Activated T-cell treated with anti-CD3 and anti-CD28 coated beads, Interleukin-2, amount 50 U/mL, for 72 hours (primary cell): ENCODE measurements at places on chromosomes 12 and 14.

GRCh38 chr14:31886156-31886835 lies 190.8 kb upstream of the ARHGAP5 start:
- peaks cover 11% of the 10 kb centered on the region for H3K27me3 ChIP-seq
- no peaks in the 10 kb centered on the region for H3K4me1 ChIP-seq
- no peak for DNase-seq

- DNase-seq: no peak
- no peak overlapping the region for H3K27ac ChIP-seq
These were observed 355.4 kb upstream of the FAR2 start for GRCh38 chr12:28793581-28794151.

DNA sequence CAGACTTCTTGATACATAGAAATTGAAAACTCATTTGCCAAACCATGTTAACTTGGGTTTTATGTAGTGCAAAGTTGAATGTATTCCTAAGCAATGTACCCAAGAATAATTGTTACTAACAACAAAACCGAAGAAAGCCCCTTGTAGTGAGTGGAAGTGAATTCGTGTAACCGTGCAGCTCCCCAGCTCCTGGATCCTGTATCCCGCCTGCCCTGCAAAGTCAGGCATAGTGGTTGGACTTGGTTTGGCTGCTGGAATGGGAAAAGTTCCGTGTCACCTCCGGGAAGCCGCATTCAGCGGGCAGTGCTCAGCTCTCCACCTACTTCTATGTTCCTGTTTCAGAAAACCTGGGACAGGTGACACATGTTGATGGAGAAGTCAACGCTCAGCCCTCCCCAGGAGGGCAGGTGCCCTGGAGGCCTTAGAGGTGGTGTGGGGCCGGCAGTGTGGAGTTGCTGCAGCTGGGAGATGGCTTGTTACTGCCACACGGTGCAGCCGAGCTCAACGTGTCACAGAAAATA lies 29.2 kb upstream of the C14orf180 start:
- no peak for DNase-seq
- no peak overlapping the region for H3K4me3 ChIP-seq
- H3K4me1 ChIP-seq: no peaks in the 10 kb centered on the region
- no peaks in the 10 kb centered on the region for H3K36me3 ChIP-seq

DNA sequence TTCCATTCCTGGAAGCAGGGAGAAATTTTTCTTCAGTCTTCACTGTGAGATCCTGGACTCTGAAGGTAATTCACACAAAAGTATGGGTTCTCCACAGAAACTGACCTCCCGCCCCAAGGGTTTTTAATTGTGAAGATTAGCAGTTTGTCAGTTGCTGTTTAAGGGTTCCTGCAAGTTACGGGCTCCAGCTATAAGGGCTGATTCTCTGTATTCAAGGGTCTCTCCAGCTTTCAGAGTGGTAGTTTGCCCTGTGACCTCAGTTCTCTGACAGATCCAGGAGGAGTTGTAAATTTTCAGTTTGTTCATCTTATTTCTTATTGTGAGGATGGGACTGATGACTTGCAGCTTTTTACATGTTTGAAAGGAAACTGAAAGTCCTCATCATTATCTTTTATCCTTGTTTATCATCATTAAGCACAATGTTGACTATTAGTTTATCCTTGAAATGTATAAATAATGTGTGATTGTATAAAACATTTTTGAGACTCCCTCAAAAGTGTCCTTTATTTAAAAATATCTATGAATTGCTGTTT lies 110.9 kb downstream of the SCAF11 start:
- H3K27me3 ChIP-seq: no peaks in the 10 kb centered on the region
- H3K27ac ChIP-seq: peak overlapping the region; percentile 67
- H3K4me3 ChIP-seq: peak overlapping the region; percentile 74
- DNase-seq: no peak
- H3K36me3 ChIP-seq: peaks cover 12% of the 10 kb centered on the region

GRCh38 chr12:107477947-107478610 lies 207.5 kb upstream of the PWP1 start:
- peaks cover 25% of the 10 kb centered on the region for H3K4me1 ChIP-seq
- DNase-seq: no peak
- no peak overlapping the region for H3K4me3 ChIP-seq
- no peak overlapping the region for H3K27ac ChIP-seq

DNA sequence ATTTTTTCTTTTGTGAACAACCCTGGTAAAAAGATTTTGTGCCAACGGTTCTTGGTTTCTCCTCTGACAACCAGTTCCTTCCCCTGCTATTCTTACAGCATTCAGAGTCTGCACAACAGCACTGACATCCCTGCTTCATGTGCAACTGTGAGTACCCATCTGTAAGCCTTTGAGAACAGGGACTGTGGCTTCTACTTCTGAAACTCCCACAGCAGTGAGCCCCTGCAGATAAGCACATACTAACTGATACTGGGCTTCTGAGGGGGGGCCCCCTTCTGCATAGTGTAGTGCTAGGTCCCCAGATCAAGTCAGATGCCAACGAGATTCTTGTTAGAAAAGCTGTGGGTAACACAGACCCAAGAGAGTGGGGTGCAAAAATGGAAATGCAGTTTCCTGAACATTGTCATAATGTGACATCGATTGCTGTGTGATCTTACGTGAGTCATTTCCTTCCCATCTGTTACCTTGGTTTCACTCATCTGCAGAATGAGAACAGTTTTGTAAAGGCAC lies 11.1 kb upstream of the NINJ2 start:
- peak; percentile 90 for DNase-seq
- H3K27me3 ChIP-seq: no peaks in the 10 kb centered on the region
- peak overlapping the region; percentile 82 for H3K4me3 ChIP-seq
- H3K4me1 ChIP-seq: peaks cover 89% of the 10 kb centered on the region
- H3K27ac ChIP-seq: peak overlapping the region; percentile 64

GRCh38 chr12:48695859-48696258 lies 13.8 kb upstream of the KANSL2 start:
- no peak for DNase-seq
- H3K36me3 ChIP-seq: peaks cover 6% of the 10 kb centered on the region
- H3K4me3 ChIP-seq: no peak overlapping the region
- no peak overlapping the region for H3K27ac ChIP-seq
- no peaks in the 10 kb centered on the region for H3K27me3 ChIP-seq
- H3K4me1 ChIP-seq: peaks cover 10% of the 10 kb centered on the region

DNA sequence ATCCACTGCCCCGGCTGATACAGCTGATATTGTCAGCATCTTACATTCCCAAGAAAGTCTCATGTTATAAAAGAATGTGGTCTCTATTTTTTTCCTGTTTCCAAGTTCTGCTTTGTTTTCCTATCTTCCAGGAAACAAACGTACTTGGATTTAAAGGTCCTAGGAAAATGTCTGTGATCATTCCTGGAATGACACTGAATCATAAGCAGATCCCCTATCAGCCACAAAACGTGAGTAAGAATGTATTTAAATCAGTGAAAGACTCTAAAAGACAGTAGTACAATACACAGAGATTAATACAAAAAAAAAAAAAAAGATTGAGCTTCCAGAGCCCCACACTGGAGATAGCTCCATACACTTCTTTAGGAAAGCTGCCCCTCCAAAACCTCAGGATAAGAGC lies 21.7 kb upstream of the TEAD4 start:
- no peak for DNase-seq
- H3K36me3 ChIP-seq: no peaks in the 10 kb centered on the region
- H3K4me3 ChIP-seq: no peak overlapping the region
- no peaks in the 10 kb centered on the region for H3K4me1 ChIP-seq
- no peak overlapping the region for H3K27ac ChIP-seq
- no peaks in the 10 kb centered on the region for H3K27me3 ChIP-seq

DNA sequence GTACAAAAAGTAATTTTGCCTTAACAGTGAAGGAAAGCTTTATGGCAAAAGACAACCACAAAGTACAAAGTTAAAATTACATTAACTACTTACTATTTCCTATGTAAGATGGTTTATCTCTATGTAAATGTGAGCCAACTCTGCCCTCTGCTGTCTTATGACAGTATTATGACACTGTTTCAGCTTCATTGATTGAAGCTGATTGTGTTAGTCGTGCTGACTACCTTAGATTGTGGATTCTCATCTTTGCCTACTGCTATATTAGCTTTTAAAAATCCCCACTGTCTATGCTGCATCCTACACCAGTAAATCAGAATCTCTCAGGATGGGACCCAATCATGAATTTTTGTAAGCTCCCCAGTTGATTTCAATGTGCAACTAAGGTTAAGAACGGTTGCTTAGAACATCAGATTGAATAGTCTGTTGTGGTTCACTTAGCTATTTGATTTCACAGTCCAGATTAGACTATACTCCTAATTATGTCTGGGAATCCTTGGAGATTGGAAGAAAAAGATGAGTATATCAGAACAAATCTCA lies 12.2 kb upstream of the SPTB start:
- no peaks in the 10 kb centered on the region for H3K36me3 ChIP-seq
- peaks cover 19% of the 10 kb centered on the region for H3K27me3 ChIP-seq
- no peaks in the 10 kb centered on the region for H3K4me1 ChIP-seq
- H3K4me3 ChIP-seq: no peak overlapping the region
- H3K27ac ChIP-seq: no peak overlapping the region

DNA sequence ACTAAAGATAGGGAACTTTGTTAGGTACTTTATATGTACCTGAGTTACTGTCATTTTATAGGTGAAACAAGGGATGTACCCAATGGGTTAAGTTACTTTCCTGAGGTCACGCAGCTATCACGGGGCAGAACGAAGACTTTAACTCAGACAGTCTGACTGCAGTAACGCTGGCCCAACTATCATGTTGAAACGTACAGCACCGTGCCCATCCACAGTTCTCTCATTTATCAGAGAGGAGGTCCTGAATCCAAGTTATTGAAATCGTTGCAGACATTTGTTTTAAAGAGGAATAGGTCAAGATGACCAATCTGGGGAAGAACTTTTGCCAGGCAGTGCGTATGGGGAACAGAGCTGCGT lies 587 bp upstream of the C12orf75 start:
- peak overlapping the region; percentile 87 for H3K4me3 ChIP-seq
- peak overlapping the region; percentile 87 for H3K27ac ChIP-seq
- no peaks in the 10 kb centered on the region for H3K36me3 ChIP-seq
- peaks cover 64% of the 10 kb centered on the region for H3K4me1 ChIP-seq
- no peaks in the 10 kb centered on the region for H3K27me3 ChIP-seq
- DNase-seq: peak; percentile 24

GRCh38 chr12:129467726-129468125 lies 436.1 kb downstream of the TMEM132D start:
- no peaks in the 10 kb centered on the region for H3K36me3 ChIP-seq
- no peak for DNase-seq
- no peaks in the 10 kb centered on the region for H3K4me1 ChIP-seq
- no peaks in the 10 kb centered on the region for H3K27me3 ChIP-seq
- no peak overlapping the region for H3K27ac ChIP-seq

DNA sequence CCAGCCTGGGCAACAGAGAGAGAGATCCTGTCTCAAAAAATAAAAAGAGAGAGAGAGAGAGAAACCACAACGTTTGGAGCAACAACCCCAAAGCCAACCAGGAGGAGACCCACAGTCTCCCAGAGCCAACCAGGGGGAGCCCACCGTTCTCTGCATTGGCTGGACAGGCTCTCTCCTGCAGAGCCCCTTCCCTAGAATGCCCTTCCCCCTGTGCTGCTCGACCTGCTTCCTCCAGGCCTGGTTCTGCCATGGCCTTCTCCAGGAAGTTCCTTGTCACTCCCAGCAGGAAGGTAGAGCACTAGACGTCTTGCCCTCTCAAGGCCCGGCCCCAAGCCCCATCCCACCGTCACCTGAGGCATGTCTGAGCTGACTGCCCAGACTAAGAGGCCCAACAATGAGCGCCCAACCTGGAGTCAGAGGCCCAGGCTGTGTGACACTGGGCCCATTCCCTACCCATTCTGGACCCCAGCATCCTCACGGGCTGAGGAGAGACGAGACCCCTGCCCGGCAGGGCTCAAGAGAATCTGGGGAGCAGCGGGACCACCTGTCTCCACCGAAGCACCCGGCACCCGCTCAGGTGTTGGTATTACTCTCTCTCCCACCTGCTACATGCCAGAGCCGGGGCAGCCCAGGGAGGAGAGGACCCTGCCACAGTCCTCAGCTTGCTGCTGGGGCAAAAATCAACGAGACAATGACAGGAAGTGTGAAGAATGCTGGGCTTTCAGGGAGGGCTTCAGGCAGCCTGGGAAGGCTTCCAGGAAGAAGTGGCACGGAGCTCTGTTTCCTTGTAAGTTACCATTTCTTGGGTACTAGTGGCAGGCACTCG lies 61.2 kb downstream of the DIO3 start:
- H3K36me3 ChIP-seq: no peaks in the 10 kb centered on the region
- H3K27me3 ChIP-seq: no peaks in the 10 kb centered on the region
- DNase-seq: no peak
- H3K4me3 ChIP-seq: no peak overlapping the region
- no peak overlapping the region for H3K27ac ChIP-seq

- peak overlapping the region; percentile 99 for H3K4me3 ChIP-seq
- peak overlapping the region; percentile 86 for H3K27ac ChIP-seq
- peaks cover 21% of the 10 kb centered on the region for H3K27me3 ChIP-seq
- peaks cover 10% of the 10 kb centered on the region for H3K36me3 ChIP-seq
- peak; percentile 25 for DNase-seq
These were observed 1.1 kb downstream of the NELL2 start for GRCh38 chr12:44874981-44875416.
